ENCODE measurements at places on chromosomes 3 and 15. TPM values are rescaled to one million over a fixed set of nuclear protein-coding genes. Genes with fewer than 3 reads are reported as not detected.

Gene CPB1
- 33.8 TPM for total RNA-seq

Gene SLC9C1
- 0.15 TPM for total RNA-seq

Gene BCL2A1
- 1.6 TPM for total RNA-seq

Gene DHX30
- total RNA-seq: 46.4 TPM

Gene PIF1
- 0.44 TPM for total RNA-seq

Gene RTF1
- 34.2 TPM for total RNA-seq

Gene NR2E3
- 2.9 TPM for total RNA-seq

Gene VPS39
- total RNA-seq: 89.9 TPM

GRCh38 chr3:13801361-13802204 is 78.3 kb downstream of the WNT7A start:
- no peak for DNase-seq

DNA sequence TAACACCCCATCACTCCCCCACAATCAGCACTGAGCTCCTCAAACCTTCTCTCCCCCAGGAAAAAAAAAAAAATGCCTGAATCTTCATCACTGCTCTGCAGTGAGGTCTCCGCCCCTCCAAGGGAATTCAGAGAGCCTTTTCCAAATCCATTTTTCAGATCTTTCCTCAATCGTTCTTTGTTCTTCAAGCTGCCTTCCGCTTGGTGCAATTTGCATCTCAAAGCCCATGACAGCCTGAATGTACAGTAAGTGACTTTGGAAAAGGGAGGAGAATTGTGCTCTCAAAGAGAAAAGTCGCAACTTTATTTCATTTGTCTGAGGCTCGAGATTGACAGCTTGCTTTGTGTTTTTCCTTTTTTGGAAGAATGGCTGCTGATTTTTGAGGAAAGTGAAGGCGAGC is 75.0 kb downstream of the CORO2B start:
- peak; percentile 2 for DNase-seq

DNA sequence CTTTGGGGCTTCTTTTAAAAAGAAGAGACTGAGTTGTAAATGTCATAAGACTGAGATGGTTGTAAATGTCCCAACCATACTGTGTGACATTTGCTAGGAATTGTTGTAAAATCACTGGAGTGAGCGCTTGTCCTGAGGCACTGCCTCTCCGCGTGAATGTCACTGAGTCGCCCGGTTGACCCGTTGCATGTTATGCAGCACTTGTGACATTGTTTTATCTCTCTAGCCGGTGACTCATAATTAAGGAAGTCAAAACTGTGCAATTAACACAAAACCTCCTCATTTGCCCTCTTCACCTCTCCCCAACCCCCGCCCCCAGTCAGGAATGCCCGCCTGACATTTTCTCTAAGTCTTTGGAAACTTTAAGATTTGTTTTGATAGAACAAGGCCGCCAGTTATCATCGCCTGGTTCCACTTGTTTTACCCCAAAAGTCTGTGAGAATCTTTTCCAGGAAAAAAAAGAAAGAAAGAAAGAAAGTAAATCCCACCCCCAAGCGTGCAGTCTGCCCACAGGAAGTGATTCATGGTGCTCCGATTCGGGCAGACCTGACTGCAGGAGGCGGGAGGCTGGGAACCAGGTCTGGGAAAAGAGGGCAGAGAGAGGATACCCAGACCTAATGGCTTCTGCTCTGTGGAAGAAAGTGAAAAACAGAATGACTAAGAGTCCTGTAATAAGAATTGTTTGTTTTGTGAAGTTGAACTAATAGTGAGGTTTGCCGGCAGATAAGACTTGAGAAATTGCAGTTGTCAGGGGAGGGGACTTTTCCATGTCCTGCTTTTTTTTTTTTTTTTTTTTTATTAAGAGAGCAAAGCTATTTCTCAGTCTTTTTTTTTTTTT is 84.8 kb downstream of the SMAD3 start:
- no peak for DNase-seq

DNA sequence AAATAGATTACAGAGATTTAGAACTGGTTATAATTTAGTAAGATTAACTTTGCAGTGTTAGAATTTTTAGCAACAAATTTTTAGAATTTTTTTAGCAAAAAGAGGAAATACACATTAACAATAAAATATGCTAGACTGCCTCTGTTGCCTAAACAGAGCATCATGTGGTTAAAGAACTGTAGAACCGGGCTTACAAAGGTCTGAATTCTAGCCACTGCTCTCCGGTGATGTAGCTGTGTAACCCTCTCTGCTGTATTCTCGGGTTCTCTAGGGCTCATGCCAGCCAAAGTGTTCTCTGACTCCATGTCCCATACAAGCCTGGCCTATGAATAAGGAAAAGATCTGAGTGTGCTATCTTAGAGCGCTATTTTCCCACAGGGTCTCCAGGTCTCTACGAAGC is 2.9 kb upstream of the P2RY12 start:
- no peak for DNase-seq

DNA sequence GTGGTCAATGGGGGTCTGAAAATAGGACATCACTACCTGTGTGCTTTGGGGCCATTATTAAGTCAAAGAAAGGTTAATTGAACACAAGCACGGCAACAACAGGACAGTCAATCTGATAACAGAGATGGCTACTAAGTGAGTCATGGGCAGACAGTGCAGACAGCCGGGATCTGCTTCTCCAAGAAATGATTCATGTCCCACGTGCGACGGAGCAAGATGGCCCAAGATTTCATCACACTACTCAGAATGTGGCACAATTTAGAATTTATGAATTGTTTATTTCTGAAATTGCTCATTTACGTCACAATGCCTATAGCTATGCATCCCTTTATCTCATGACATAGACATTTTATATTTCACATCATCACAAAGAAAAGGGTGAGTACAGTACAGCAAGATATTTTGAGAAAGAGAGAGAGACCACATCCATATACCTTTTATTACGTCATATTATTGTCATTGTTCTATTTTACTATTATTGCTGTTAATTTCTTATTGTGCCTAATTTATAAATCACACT is 770.6 kb upstream of the NR2F2 start:
- DNase-seq: no peak

GRCh38 chr15:27545494-27546255 is 553.4 kb downstream of the OCA2 start:
- no peak for DNase-seq

- DNase-seq: no peak
These were observed 41.7 kb downstream of the DAPK2 start for GRCh38 chr15:64004587-64004986.

DNA sequence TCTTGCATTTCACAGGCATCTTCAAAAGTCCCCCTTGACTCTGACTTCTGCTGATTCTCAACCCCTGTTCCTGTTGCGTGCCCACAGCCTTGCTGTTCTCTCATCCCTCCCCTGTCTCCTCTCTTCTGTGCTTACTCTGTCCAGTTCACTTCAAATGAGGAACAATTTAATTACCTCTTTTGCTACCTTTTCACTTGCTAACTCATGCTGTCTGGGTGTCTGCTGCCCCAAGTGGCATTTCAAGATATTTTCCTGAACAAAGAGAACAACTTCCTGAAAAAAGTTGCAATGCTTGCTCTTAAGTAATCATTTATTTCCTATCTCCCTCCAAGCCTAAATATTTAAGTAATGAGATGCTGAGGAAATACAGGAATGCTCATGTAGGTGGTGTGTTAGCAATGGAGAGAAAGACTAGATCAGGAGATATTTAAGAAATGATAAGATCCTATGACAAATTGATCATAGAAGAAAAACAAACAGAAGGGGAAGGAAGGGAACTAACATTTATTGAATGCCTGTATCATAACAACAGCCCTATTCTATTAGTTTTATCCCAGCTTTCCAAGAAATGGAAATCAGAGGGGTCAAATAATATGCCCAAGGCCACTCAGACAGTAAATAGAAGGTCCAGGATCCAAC is 42.2 kb downstream of the SV2B start:
- DNase-seq: no peak

- DNase-seq: no peak
These were observed 29.2 kb downstream of the NEO1 start for GRCh38 chr15:73081321-73081958.

GRCh38 chr15:99503411-99503810 is 62.4 kb upstream of the MEF2A start:
- no peak for DNase-seq

- no peak for DNase-seq
These were observed 429.5 kb downstream of the ZIC1 start for GRCh38 chr3:147838652-147839051.

DNA sequence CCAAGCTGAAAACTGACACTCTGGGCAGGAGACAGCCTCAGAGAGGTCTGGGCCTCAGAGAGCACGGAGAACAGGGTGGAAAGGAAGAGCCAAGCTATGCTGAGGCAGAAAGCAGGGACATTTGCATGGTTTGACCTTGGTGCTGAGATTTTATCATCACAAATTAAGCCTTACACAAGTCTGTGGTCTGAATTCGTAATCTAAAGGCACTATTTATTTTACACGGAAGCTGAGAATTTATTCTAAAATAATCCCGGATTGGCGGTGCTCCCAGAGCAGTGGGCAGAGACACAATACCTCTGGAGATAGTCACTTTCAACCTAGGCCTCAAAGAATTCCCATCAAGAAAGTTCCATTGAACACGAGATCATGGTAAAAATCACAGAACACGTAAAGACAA is 47.5 kb downstream of the CFAP92 start:
- DNase-seq: no peak

DNA sequence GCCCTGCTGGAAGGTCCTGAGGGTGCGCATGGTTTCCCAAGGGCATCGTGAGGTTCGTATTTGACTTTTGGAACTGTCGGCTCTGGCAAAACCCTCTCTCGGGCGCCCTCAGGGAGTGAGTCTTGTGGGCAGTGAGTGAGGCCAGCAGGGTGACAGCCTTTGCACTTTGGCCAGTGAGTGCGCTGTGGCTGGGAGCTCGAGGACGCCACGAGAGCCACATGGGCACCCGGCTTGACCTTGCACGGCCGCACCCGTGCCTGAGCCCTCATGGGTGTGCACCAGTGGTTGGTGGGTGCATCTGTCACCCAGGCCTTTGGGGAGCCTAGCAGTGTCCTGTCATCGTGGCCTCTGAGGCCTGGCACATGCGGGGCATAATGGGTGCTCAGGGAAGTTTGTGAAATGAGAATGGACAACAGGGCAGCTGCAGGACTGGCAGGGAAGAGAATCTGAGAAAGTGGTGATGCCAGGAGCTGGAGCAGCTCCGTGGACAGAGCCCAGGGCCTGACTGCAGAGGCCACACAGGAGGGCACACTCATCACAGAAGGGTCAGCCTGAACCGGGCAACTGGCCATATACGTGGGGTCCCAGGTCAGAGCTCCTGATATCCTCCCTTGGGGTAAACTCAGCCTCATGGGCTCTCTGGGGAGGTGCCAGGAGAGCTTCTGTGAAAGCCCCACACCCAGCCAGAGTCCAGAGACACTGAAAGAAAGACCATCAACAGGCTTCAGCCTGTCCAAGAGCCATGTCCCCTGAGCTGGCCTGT is 30.4 kb upstream of the SNRPA1 start:
- peak; percentile 44 for DNase-seq

Measured in breast epithelium (tissue), 4 donors.